Retinal pigment epithelial cell (primary cell): ENCODE measurements at places on chromosomes 12 and 14.

- DNase-seq, result no peak
Measured at GRCh38 chr12:126160912-126161311, 1095.7 kb downstream of the AACS start.

DNA sequence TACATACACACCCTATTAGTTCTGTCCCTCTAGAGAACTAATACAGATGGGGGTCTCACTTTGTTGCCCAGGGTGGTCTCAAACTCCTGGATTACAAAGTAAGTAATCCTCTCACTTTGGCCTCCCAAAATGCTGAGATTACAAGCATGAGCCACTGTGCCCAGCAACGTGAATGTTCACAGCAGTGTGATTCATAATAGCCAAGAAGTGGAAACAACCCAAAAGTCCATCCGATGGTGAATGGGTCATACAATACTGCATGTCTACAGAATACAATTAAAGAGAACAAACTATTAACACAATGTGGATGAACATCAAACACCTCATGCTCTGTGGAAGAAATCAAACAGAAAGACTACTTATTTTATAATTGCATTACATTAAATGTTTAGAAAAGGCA is 57.3 kb upstream of the SYNE2 start:
- DNase-seq, result no peak

DNA sequence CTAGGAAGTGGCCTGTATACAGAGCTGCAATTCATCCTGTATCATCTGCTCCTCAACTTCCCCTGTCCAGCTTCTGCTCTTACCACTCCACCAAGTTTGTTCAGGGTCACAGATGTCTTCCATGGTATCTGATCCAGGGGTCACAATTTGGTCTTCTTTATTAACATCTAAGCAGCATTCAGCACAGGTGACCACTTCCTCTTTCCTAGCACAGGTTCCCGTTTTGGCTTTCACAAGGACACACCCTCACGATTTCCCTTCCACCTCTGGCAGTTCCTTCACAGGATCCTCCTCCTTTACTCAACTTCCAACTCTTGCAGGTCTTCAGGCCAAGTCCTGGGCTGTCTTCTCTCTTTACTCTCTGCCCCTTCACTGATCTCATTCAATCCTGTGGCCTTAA is 93.6 kb downstream of the TTC7B start:
- no peak for DNase-seq

DNA sequence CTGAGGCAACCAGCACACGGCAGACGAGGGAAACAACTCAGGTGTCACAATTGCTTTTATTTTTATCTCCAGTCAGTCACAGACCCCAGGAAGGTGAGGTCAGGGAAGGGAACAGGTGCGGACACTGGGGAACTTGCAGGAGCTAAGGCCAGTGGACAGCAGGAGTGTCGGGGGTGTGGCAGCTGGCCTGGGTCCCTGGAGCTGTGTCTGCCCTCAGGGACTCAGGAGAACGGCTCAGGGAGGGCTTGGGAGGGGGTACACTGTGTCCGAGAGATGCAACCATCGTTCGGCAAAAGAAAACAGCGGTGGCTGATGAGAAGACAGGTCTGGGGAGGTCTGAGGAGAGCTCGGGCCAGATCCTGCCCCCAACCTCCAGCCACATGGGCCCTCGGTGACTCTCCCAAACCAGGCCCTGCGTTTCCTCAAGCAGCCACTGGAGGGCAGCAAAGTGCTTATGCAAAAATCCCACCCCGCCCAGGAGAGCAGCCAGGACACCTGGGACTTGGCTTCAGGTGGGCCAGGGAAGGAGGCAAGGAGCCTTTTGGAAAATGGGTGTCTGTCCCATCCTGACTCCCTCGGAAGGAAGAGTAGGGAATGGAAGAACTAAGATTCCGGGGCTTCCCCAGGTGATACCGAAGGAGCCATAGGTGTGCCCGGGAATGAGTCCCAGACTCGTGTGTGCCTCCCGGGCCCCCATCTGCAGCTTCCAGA is 24.1 kb upstream of the BCDIN3D start:
- DNase-seq, result no peak

- DNase-seq, result no peak
Measured at GRCh38 chr12:84596266-84596665, 316.3 kb downstream of the SLC6A15 start.

DNA sequence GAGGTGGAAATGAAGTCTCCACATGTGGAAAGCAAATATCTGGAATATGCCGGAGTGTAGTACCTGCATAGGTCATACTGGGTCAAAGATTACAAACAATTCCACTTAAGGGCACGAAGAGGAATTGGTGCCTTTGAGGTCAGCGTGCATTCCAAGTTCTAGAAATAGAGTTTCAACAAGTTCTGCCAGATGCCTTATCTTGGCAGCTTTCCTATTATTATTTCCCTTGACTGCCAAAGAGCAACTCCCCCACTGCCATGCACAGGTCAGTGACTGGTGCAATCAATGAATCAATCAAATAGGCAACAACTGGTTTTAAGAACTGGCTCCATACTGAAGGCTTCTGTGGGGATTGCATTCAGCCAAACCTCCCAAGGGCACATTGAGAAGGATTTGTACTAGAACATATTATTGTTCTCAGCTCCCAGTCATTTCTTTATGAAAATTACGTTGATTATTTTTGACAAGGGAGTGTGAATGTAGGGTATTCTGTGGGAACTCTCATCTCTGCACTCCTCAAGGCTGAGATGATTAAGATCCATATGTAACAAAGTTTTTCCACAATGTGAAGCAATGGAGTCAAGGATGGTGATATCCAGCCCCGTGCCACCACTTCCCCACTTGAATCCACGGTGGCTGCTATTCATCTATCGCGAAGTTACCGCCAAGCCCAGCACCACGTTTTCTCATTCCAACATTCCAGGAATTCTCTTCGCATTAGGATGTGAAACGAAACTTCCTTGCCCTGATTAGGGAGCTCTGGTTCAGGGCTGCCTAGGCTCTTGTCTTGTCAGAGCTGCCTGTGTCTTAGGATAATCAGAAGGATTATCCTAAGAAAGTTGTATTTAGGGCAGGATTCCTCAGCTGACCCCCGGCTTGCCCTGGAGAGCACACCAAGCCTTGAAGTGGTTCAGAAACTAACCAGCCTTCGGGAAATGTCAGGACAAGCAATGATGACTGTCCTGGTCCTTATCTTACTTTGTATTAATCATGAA is 115.1 kb upstream of the PCED1B start:
- DNase-seq, result peak; percentile 43

- no peak for DNase-seq
Measured at GRCh38 chr12:49953961-49954846, 3.7 kb downstream of the AQP2 start.

DNA sequence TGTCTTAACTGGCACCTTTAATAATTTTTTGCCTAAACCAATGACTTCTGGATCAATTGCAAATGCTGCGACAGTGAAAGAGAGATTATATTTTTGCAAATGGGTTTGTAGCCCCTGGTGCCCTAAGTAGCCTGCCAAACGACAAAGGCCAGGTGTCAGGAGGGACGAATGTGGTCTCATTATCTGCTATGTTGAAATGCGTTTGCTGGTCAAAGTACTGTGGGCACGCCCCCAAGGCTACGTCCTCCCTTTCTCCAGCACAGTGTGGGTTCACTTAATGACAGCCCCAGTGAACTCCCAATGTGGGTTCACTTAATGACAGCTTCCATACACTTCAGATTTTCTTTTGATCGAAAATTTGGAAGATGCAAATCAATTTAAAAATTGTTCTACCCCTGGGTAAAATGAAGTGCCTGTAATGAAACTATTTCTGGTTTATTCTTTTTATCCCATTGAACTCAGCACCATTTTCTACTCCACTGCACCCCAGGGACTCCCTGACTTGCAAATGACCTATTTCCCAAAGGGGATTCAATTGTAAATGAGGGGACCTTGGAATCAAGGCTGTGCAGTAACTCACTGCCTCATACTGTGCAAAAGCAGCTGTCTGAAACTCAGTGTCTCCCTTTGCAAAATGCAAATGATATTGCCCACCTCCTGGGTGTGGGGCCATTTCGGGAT is 1.4 kb downstream of the SERPINA11 start:
- no peak for DNase-seq

- DNase-seq, result no peak
Measured at GRCh38 chr12:57741844-57742738, 2.7 kb upstream of the TSPAN31 start.
